ENCODE measurements at places on chromosomes 13 and 19.

GRCh38 chr13:112134391-112135075, 67.6 kb downstream of the SOX1 start:
- DNase-seq, result no peak

DNA sequence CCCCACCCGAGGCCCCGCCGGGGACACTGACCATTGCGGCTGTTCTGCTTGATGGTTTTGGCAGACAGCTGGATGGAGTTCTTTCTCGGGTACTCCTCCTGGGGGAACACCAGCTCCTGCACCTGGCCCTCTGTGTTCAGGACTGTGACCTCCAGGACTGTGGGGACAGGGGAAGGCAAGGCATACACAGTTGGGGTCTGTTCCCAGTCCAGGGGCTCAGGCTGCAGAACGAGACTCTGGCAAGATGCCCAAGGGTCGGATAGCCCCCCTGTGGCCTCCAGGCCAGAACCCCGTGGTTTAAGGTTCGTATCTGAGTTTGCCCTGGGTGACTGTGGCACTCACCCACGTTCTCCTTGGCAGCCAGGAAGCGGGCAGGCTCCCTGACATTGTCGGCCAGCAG, 22.7 kb upstream of the ASF1B start:
- DNase-seq, result no peak

- no peak for DNase-seq
These were observed 739 bp upstream of the TMEM145 start for GRCh38 chr19:42312370-42312769.

- DNase-seq, result no peak
These were observed 2.2 kb downstream of the ZNF83 start for GRCh38 chr19:52635786-52636570.

DNA sequence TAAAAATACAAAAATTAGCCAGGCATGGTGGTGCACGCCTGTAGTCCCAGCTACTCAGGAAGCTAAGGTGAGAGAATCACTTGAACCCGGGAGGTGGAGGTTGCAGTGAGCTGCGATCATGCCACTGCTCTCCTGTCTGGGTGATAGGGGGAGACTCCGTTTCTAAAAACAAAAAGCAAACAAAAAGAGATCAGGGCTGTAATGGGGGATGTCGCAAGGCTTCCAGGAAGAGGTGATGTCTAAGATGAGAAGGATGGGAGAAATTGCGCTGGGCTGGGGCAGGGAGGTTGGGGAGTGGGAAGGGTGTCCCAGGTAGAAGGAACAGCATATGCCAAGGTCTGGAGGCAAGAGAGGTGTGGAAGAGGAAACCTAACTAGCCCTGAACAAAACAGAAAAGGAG, 36.1 kb downstream of the PTPRS start:
- no peak for DNase-seq

DNA sequence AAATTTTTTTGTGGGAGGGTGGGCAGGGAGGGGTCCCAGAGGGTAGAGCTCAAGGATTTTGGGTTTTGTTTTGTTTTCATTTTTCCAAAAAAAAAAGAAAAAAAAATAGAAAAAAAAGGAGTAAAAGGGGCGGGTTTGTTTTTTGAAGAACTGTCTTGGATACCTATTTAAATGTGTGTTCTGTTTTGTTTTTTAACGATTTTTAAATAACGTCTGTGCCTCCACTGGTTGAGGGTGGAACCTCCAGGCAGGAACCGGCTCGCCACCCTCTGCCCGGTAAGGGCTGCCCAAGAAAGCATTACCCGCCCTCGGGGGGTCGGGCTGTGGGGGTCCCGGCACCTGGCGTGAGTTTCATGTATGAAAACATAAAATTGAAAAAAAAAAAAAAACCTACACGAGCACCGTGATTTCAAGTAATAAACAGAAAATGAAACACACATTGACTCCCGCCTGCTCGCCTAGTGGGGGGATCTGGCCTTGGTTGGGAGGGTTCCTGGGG, 10.4 kb downstream of the MIDN start:
- DNase-seq, result no peak

DNA sequence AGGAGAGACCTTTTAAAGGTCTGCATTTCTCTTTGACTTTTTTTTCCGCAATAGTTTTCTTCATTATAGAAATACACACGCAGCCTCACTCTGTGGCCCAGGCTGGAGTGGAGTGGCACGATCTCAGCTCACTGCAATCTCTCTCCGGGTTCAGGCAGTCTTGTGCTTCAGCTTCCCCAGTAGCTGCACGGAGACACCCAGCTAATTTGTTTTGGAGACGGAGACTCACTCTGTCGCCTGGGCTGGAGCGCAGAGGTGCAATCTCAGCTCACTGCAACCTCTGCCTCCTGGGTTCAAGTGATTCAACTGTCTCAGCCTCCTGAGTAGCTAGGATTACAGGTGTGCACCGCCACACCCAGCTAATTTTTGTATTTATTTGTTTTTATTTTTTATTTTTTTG, 11.7 kb upstream of the MKNK2 start:
- no peak for DNase-seq

DNA sequence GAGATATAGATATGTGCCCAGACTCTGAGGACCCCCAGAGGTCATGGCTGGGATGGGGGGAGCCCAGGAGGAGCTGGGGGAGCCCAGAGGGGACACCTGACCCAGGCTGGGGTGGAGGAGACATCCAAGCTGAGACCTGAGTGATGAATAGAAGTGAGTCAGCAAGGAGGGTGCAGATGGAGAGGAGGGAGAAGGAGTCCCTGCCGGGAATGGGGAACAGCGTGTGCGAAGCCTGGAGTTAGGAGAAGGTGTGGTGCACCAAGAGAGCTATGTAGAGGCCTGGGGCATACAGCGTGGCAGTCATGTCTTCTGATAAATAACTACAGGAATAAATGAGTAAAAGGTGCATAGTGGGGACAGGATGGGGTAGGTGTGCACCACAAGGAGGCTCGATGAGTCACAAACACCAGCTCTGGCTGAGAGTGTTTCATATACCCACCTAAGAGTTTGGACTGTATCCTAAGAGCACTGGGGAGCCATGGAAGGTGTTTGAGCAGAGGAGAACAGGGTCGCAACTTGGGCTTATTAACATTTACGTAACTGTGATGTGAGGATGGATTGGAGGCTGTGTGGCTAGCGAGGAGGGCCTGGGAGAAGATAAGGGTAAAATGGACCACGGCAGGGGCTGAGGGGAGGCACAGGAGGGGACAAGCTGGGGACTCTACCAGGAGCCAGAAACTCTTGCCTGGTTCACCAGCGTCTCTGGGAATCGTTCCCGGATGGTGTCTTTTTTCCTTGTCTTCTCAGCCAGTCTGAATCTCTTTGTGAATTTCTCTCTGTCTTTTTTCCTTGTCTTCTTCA, 1.4 kb downstream of the CEACAM18 start:
- no peak for DNase-seq

DNA sequence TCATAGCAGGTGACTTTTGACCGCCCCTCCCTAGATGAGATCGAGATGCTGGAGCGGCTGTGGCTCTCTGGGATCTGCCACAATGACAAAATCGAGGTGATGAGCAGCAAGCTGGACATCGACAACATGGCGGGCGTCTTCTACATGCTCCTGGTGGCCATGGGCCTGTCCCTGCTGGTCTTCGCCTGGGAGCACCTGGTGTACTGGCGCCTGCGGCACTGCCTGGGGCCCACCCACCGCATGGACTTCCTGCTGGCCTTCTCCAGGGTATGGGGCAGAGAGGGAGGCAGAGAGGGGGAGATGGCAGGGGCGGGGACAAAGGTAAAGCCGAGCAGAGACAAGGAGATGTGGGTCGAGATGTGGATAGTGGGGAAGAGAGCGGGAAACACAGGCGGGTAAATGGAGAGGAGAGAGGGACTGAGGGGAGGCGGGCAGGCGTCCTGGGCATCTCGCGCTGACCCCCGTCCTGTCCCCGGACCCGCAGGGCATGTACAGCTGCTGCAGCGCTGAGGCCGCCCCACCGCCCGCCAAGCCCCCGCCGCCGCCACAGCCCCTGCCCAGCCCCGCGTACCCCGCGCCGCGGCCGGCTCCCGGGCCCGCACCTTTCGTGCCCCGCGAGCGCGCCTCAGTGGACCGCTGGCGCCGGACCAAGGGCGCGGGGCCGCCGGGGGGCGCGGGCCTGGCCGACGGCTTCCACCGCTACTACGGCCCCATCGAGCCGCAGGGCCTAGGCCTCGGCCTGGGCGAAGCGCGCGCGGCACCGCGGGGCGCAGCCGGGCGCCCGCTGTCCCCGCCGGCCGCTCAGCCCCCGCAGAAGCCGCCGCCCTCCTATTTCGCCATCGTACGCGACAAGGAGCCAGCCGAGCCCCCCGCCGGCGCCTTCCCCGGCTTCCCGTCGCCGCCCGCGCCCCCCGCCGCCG, 3.4 kb upstream of the GRWD1 start:
- DNase-seq, result no peak

DNA sequence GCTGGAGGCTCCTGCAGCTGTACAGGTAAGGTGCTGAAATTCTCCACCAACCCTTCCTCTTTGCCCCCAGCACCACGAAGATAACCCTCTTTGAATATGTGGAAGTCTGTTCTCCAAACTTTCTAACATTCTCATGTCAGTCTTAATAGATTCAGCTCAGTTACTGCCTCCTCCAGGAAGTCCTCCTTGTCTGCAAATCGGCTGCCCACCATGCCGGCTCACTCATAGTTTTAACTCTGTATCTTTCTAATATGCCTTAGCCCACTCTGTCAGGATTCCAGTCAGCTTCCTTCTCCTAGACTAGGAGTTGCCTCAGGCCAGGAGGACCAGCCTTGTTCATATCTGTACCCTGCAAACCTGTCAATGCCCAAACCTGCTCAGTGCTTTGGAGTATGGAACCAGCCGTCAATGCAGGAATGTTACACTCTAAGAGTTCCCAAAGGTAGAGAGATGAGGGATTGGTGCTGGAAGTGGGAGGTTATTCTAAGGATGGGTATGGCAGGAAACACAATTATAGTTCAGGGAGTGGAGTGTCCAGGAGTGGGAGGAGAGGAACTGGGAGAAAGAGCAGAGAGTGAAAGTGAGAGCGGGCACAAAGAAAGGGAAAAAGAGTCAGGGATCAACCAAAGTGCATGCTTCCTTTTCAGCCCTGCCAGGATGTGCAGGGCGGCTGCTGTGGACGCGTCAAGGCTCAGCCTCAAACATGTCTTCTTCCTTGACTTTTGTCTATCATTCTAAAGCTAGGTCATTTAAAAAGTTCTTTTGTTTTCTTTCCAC, 38.0 kb upstream of the ALOX5AP start:
- DNase-seq, result no peak

DNA sequence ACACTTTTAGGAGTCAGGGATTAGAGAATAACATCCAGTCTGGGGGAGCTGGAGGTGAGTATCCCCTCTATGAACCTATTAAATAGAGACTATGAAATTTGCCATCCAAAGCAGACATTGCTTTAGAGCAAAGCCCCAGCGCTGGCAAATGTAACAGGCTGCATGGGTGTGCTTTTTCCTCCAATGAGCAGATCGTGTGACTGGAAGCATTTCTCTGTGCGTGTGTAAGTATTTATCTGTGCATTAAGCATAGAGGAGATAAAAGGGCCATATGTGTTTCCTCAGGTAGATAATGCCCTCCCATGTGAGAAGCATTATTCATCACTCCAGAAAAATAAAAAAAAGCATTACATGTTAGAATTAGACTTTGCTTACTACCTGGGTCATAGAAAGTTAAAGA, 924 bp downstream of the TNFSF13B start:
- DNase-seq, result no peak

DNA sequence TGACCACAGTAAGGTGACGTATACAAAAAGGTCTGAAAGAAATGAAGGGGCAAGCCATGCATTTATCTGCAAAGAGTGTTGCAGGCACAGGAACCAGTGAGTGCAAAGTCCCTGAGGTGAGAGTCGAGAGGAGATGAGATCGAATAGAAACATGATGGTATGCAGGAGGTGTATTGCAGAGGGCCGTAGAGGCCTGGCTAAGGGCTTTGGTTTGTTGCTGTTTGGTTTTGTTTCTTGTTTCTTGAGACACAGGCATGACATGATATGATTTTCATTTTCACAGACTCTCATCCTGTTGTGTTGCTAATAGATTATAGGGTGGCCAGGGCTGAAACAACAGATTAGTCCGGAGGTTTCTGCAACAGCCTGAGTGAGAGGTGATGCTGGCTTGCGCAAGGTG, 80.4 kb downstream of the HSPH1 start:
- DNase-seq, result no peak

DNA sequence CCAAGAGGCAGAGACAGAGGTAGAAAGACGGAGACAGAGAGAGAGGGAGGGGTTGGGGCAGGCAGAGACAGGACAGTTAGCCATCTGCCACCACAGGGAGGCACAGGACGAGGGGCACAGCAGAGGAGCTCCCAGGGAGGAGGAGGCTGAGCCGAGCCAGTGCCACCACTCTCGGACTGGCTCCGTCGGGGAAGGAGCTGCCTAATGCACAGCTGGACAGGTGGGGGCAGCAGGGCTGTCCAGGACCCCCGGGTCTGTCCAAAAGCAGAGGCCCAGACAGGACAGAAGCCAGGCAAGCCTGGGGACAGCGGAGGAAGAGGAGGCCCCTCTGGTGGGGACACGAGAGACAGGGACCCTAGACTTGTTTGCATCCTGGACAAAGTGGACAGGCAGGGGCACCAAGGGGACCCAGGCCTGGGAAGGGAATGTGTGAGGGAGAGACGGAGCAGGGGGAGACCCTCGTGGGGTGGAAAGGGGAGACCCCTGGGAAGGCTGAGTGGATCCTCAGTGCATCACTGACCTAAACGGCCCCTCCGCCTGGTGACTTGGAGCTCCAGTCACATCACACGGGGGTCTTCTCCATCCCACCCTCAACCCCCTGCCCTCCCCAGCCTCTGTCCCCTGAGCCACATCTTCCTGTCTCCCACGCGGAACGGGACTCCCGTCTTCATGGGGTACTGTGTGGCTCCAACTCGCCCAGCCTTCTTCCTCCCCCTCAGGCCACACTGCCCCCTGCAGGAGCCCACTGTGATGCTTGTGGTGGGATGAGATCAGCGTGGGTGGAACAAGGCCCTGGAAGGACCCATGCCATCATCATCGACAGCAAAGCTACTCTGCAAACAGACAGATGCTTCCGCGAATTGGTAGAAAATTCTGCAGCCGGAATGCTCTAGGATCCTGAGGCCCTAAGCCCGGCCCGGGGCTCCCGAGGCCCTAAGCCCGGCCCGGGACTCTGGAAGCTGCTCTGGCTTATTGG, 915 bp downstream of the F10 start:
- DNase-seq, result no peak

- DNase-seq, result no peak
These were observed 110.3 kb upstream of the DIAPH3 start for GRCh38 chr13:60273971-60274527.

DNA sequence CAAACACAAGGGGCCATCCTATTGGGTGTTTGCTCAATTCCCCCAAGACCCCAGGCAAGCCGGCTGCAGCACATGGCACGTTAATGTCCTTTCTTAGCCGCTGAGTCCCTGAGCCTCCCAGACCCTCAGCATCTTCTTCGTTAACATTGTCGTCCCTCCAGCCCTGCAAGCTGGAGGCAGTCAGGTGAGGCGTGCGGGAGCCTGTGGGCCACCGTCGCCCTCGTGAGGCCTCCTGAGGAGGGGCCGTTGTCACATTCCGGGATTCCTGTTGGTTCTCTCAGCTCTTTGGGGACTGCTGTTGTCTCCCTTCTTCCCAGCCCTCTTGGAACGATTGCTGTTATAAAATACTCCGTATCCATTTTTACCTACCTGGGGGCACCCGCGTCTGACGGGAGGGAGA, 140.6 kb downstream of the KDM4B start:
- no peak for DNase-seq
